ENCODE measurements at places on chromosomes 4 and X.

- DNase-seq, result no peak
These were observed 45.7 kb upstream of the AGA start for GRCh38 chr4:177487977-177488376.

- no peak for DNase-seq
These were observed 10.5 kb downstream of the FGF5 start for GRCh38 chr4:80276931-80277330.

DNA sequence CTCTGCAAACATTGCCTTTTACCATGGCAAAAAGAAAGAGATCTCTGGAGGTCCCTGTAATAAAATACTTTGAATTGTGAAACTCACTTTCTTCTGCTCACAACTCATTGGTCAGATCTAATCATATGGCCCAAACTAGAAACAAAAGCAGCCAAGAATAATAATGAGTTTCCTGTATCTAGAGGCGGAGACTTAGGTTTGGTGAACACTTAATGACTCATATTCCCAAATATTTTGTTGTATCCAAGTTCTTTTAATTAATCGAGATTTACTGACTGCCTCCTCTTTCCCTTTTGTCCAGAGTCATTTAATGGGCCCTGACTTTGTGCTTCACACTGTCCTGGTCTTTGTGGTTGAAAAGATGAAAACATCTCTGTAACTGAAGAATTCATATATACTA lies 190.6 kb downstream of the CCSER1 start:
- no peak for DNase-seq

- no peak for DNase-seq
These were observed 405.4 kb upstream of the TECRL start for GRCh38 chr4:64814616-64815015.

- DNase-seq, result no peak
These were observed 187.5 kb upstream of the TBC1D9 start for GRCh38 chr4:140943486-140944198.

GRCh38 chrX:24231131-24231540 lies 81.6 kb downstream of the ZFX start:
- no peak for DNase-seq
